ENCODE measurements at places on chromosomes 1 and 21.

DNA sequence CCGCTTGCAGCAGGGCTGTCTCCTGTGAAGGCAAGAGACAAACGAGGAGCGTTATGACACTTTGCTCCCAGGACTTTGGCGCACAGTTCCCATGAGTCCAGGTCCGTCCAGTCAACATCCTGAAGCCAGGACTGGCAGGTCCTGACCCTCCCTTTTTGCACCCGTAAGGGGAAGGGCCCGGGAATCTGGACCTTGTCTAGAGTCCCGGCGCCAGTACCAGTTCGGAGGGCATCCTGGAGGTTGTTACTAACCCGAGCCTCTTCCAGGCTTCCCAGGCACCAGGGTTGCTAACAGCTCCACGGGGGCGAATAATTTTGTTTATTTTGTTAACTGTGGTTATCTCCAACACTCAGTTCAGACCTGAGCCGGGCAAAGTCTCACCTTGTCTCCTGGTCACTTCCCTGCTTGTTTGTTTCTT lies 682 bp upstream of the RWDD3 start:
- DNase-seq, result peak; percentile 20

DNA sequence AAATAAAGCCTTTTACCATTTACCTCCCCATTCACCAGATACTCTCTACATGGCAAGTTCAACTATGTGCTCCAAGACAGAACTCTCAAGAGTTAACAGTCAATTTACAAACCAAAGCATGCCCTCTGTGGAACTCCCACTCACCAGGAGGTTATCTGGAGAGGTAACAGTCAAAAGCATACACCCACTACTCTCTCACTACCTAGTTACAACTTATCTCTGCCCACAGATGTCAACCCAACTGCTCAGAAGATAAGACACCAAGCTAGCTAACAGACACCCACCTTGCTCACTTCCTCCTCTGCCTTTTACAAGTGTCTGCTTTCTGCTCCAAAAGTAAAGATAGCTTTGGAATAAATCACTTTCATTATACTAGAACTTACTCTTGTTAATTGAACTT lies 131.0 kb downstream of the TRIM33 start:
- DNase-seq, result no peak

- DNase-seq, result no peak
Observed at GRCh38 chr1:2525572-2525919, 850 bp downstream of the PANK4 start.

DNA sequence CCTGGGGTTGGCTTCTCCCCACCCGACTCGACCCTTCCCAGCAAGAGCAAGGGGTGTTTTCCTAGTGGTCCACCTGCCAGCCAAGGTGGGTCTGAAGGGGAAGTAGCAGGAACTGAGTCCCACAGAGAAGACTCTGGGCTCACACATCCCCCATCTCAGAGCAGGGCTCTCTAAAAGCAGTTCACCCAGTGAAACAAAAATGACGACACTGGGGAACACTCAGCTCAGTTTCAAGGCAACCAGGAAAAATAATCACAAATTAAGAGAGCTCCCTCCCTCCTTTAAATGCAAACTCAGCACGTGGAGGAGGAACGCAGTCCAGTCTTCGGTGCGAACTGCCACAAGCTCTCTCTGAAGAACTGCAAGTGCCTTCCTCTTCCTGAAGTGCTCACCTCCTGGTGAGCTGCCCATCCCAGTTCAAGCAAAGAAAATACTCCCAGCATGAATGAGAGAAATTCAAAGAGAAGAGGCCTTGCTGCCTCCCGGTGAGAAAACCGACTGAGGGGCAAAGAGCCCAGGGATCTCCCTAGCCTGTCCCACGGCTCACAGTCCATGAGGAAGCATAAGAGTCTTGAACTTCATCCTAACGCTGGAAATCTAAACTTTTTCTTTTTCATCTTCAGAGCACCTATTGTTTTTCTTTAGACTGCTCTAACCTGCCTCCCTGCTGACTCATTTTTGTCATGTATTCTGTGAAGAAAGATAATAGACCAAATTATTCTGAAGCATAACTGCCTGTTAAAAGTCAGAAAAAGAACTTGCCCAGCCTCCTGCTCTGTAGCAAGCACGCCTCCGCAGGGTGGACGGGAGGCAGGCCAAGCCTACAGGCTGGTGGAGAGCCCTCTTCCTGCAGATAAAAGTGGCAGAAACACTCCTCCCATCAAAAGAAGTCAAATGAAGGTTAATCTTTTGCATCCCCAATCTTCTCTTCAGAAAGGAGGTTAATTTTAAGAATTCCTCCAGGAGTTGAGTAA lies 281.4 kb downstream of the HHIPL2 start:
- no peak for DNase-seq

DNA sequence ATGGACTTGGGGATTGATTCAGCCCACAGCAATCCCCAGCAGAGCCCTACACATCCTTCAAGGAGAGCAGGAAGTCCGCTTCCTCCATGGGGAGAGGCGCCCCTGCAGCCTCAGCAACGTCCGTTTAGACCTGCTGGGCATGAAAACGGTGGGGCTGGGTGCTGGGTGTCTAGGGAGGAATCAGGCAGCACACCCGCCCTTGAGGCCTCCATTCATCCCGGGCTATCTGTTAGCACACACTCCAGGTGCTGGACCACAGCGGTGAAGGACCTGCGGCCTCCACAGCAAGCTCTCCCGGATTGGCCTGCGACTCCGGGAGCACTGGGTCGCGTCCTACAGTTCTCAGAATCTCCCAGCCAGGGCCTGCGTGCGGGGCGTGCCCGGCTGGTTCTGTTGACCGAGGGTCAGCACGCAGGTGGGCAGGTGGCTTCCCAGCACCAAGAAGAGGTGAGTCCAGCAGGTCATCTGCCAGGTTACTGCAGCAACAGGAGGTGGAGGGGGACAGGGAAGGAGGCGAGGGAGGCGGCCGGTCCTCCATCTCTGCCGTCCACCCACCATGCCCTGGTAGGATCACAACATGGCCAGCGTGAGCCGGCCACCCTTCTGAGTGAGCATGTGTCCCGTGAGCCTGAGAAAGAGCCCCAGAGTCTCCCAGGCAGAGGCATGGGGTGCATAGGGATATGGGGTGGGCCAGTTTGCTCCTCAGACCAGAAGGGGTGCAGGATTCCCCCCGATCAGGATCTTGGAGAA lies 96.6 kb downstream of the RIPK4 start:
- DNase-seq, result no peak

GRCh38 chr1:198641501-198641900 lies 2.7 kb downstream of the PTPRC start:
- DNase-seq, result no peak

- no peak for DNase-seq
Observed at GRCh38 chr1:35642471-35642955, 1.2 kb upstream of the PSMB2 start.

Data from AG08395 (cell line).